Activated CD8-positive, alpha-beta T cell treated with anti-CD3 and anti-CD28 coated beads for 36 hours (primary cell): ENCODE measurements at places on chromosomes 13 and 19.
A peak's percentile ranks its signal among the peaks of the same experiment; 100 is the strongest.

GRCh38 chr13:27427641-27428040 lies 3.2 kb downstream of the GTF3A start:
- H3K36me3 ChIP-seq: peaks cover 63% of the 10 kb centered on the region
- no peak for DNase-seq
- H3K4me3 ChIP-seq: peak overlapping the region; percentile 84
- no peaks in the 10 kb centered on the region for H3K27me3 ChIP-seq
- H3K27ac ChIP-seq: peak overlapping the region; percentile 96

- peaks cover 34% of the 10 kb centered on the region for H3K27me3 ChIP-seq
- no peak overlapping the region for H3K27ac ChIP-seq
- DNase-seq: no peak
- peaks cover 5% of the 10 kb centered on the region for H3K4me1 ChIP-seq
Measured at GRCh38 chr13:97019236-97019635, 25.0 kb upstream of the OXGR1 start.

- peak overlapping the region; percentile 86 for H3K27ac ChIP-seq
- H3K4me3 ChIP-seq: peak overlapping the region; percentile 74
- DNase-seq: peak; percentile 98
- peaks cover 2% of the 10 kb centered on the region for H3K36me3 ChIP-seq
- no peaks in the 10 kb centered on the region for H3K27me3 ChIP-seq
Measured at GRCh38 chr19:12495002-12495802, 10.6 kb upstream of the ZNF709 start.

GRCh38 chr13:113074401-113074800 lies 31.2 kb upstream of the F7 start:
- H3K4me1 ChIP-seq: no peaks in the 10 kb centered on the region
- H3K36me3 ChIP-seq: peaks cover 17% of the 10 kb centered on the region
- DNase-seq: no peak
- H3K27me3 ChIP-seq: no peaks in the 10 kb centered on the region

DNA sequence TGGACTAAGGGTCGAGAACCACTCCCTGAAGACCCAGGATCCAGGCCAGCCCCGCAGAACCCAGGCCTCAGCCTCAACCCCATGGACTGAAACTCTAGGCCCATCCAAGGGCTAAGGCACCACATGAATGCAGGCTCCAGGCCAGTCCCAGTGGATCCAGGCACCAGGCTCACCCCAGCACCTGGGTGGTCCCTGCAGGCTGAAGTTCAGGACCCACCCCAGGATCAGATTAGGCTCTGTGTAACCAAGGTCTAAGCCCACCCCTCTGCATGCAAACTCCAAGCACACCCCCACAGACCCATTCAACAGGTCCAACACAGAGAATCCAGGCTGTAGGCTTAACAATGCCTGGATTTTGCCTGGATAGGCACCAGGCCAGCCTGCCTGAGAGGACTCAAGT lies 1876.2 kb downstream of the PCDH9 start:
- H3K4me3 ChIP-seq: no peak overlapping the region
- no peak for DNase-seq
- no peaks in the 10 kb centered on the region for H3K36me3 ChIP-seq
- no peak overlapping the region for H3K27ac ChIP-seq
- H3K27me3 ChIP-seq: no peaks in the 10 kb centered on the region

- no peak overlapping the region for H3K27ac ChIP-seq
- no peak overlapping the region for H3K4me3 ChIP-seq
- H3K27me3 ChIP-seq: peaks cover 4% of the 10 kb centered on the region
- H3K4me1 ChIP-seq: no peaks in the 10 kb centered on the region
- H3K36me3 ChIP-seq: no peaks in the 10 kb centered on the region
Measured at GRCh38 chr13:44021422-44021821, 141.7 kb downstream of the LACC1 start.

- H3K36me3 ChIP-seq: no peaks in the 10 kb centered on the region
- DNase-seq: peak; percentile 68
- H3K4me3 ChIP-seq: no peak overlapping the region
- H3K4me1 ChIP-seq: peaks cover 3% of the 10 kb centered on the region
- H3K27ac ChIP-seq: no peak overlapping the region
Measured at GRCh38 chr19:771332-771785, 20.4 kb downstream of the MISP start.

- no peaks in the 10 kb centered on the region for H3K27me3 ChIP-seq
- no peaks in the 10 kb centered on the region for H3K4me1 ChIP-seq
- H3K27ac ChIP-seq: no peak overlapping the region
- no peaks in the 10 kb centered on the region for H3K36me3 ChIP-seq
Measured at GRCh38 chr13:96780105-96780504, 214.2 kb downstream of the OXGR1 start.

DNA sequence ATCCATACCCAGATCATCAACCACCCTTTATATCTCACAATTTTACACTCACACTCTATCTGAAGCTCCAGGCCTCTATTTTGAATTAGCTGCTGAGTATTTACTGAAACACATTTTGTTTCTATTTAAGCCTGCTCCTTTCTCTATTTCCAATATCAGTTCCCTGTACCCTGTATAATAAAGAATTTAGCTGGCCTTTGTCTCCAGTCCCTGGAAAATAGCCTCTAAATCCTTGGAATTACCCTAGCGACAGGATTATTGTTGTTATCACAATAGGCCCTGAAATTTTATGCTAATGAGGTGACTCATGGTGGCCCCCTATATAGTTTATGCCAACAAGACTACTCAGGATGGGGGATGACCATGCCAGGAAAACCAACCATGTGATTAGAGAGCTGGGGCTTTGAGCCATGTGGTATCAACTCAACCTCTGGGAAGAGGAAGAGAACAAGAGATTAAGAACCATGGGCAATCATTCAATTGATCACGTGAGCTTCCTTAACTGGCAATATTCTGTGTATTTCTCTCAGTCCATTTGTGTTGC lies 72.7 kb downstream of the KATNAL1 start:
- H3K4me3 ChIP-seq: no peak overlapping the region
- peaks cover 2% of the 10 kb centered on the region for H3K36me3 ChIP-seq
- H3K4me1 ChIP-seq: no peaks in the 10 kb centered on the region
- H3K27me3 ChIP-seq: no peaks in the 10 kb centered on the region
- no peak overlapping the region for H3K27ac ChIP-seq

DNA sequence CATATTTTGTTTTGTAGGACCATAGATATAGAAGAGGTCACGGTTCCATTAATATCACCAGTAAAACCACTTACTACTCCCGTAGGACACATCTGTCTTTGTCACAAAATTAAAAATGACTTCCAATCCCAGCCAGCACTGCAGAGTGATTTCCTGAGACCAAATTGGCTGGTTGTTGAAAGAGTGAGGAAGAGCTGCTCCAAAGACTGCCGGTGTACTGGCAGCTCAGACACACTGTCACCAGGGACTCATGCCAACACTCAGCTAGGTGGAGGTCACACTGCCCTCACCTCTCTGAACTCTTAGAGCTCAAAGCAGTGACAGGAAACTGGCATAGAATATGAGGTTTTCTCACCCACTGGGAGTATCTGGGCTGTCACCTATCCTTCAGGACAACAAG lies 52.1 kb downstream of the FLT1 start:
- peaks cover 1% of the 10 kb centered on the region for H3K36me3 ChIP-seq
- DNase-seq: no peak
- no peaks in the 10 kb centered on the region for H3K4me1 ChIP-seq
- no peaks in the 10 kb centered on the region for H3K27me3 ChIP-seq
- H3K4me3 ChIP-seq: no peak overlapping the region
- no peak overlapping the region for H3K27ac ChIP-seq

- no peak for DNase-seq
- H3K27me3 ChIP-seq: no peaks in the 10 kb centered on the region
- no peaks in the 10 kb centered on the region for H3K36me3 ChIP-seq
- H3K4me3 ChIP-seq: no peak overlapping the region
- H3K27ac ChIP-seq: no peak overlapping the region
Measured at GRCh38 chr19:17549085-17549740, 6.2 kb upstream of the COLGALT1 start.

DNA sequence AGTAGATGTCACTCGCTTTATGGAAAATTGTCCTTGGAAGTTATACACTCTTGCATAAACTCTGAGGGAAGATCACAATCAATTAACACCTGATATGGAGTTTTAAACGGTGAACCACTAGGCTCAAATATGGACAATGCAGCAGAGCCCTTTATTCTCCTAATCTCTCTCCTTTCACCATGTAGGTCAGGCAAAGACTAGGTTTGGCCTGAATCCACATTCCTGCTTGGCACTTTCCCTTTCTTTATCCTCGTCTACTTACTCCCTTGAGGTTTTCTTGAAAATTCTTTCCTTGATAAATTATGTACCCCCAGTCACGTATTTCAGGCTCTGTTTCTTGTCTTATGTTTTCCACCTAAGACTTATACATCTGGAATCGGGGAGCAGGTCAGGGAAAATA lies 751.7 kb downstream of the DACH1 start:
- no peak overlapping the region for H3K27ac ChIP-seq
- no peaks in the 10 kb centered on the region for H3K27me3 ChIP-seq
- no peak for DNase-seq
- no peak overlapping the region for H3K4me3 ChIP-seq
- no peaks in the 10 kb centered on the region for H3K36me3 ChIP-seq
- no peaks in the 10 kb centered on the region for H3K4me1 ChIP-seq

GRCh38 chr13:53562419-53562818 lies 533.8 kb downstream of the OLFM4 start:
- no peaks in the 10 kb centered on the region for H3K36me3 ChIP-seq
- H3K4me1 ChIP-seq: no peaks in the 10 kb centered on the region
- no peaks in the 10 kb centered on the region for H3K27me3 ChIP-seq
- H3K4me3 ChIP-seq: no peak overlapping the region
- no peak overlapping the region for H3K27ac ChIP-seq

DNA sequence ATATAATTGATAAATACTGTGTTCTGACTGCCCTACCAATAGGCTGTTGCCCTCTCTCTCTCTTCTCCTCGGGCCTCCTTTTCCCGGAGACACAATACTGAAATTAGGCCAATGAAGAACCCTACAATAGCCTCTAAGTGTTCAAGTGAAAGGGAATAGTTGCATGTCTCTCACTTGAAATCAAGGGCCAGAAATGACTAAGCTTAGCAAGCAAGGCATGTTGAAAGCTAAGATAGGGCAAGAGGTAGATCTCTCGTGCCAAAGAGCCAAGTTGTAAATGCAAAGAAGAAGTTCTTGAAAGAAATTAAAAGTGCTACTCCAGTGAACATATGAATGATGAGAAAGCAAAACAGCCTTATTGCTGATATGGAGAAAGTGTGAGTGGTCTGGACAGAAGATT lies 13.3 kb downstream of the KATNAL1 start:
- H3K27ac ChIP-seq: no peak overlapping the region
- DNase-seq: no peak

DNA sequence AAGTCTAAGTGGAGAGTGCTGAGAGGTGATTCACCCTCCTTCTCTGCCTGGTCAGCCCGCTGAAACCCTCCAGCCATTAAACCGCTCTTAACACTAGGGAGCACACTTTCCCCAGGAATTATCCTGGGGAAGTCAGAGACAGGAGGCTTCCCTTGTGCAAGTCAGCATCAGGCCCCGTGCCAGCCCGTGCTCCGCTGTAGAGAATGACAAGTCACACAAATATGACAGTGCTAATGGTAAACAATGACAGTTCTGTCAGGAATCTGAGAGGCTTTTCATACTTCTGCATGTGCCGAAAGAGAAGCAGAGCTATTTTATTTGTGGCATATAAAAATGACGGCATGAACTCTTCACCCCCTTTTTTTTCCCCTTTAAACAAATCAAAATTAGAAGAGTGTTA lies 816.9 kb upstream of the SLC10A2 start:
- H3K27me3 ChIP-seq: no peaks in the 10 kb centered on the region
- H3K4me3 ChIP-seq: no peak overlapping the region
- H3K36me3 ChIP-seq: no peaks in the 10 kb centered on the region
- DNase-seq: no peak
- H3K4me1 ChIP-seq: no peaks in the 10 kb centered on the region

- H3K27ac ChIP-seq: no peak overlapping the region
- no peak overlapping the region for H3K4me3 ChIP-seq
- peaks cover 47% of the 10 kb centered on the region for H3K27me3 ChIP-seq
- no peaks in the 10 kb centered on the region for H3K36me3 ChIP-seq
- H3K4me1 ChIP-seq: peaks cover 33% of the 10 kb centered on the region
Measured at GRCh38 chr19:17953869-17954268, 13.0 kb upstream of the KCNN1 start.

DNA sequence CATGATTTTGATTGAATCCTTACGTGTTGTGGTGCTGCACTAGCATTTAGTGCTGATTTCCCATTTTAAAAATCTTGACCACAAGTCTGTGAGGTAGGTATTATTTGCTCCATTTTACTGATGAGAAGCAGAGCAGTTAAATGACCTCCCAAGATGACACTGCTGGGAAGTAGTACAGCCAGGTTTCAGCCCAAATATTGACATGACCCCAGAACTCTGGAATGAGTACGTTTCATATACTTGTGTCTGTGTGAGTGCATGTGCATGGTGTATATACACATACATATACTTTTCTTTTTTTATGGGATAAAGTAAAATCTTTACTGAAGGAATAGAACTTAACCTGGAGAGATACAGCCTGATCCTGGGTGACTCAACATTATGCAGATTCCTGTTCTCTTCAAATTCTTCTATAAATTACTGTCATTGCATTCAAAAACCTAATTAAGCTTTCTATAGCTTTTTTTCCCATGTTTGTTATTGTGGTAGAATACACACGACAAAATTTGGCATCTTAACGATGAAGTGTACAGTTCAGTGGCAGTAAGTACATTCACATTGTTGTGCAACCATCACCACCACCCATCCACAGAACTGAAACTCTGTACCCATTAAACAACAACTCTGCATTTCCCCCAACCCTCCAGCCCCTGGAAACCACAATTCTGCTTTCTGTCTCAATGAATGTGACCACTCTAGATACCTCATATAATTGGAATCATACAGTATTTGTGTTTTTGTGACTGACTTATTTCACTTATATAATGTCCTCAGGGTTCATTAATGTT lies 311.9 kb downstream of the MTUS2 start:
- H3K27me3 ChIP-seq: no peaks in the 10 kb centered on the region
- no peak overlapping the region for H3K27ac ChIP-seq
- no peak overlapping the region for H3K4me3 ChIP-seq

DNA sequence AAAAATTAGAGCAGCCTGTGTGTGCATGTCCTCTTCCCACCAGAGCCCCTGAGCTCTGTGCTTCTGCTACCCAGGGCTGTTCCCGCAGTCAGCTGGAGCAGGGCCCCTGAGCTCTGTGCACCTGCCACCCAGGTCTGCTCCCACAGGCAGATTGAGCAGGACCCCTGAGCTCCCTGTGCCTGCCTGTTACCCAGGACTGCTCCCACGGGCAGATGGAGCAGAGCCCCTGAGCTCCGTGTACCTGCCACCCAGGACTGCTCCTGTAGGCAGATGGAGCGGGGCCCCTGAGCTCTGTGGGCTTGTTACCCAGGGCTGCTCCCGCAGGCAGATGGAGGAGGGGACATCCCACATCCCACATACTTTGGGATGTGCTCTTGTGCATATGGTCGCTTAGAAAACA lies 186.8 kb upstream of the SOX1 start:
- H3K27ac ChIP-seq: no peak overlapping the region
- no peak overlapping the region for H3K4me3 ChIP-seq
- no peaks in the 10 kb centered on the region for H3K4me1 ChIP-seq
- no peak for DNase-seq
- H3K27me3 ChIP-seq: peaks cover 4% of the 10 kb centered on the region

DNA sequence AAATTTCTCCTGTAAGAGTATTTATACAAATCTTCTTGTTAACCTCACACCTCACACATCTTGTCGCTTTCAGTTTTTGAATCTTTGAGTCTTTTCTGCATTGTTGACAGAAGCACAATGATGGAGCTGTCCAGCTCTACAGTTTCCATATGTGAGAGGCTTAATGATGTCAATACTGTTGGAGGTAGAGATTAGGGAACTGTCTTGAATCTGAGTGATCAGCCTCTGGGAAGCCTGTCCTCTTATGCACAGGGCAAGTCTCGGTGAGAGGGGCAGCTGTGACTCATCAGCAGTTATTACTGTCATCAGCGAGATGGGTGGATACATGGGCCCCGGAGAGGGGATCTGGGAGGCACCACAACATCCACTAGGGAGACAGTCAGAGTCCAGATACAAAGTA lies 4.6 kb upstream of the ITGBL1 start:
- DNase-seq: no peak
- no peaks in the 10 kb centered on the region for H3K36me3 ChIP-seq
- H3K4me1 ChIP-seq: no peaks in the 10 kb centered on the region
